Progenitor cell of endocrine pancreas (in vitro differentiated cells): ENCODE measurements at places on chromosomes 16 and 17. TPM values are rescaled to one million over a fixed set of nuclear protein-coding genes. Genes with fewer than 3 reads are reported as not detected.

Gene CCL4
- not detected in 2 replicates for total RNA-seq

DNA sequence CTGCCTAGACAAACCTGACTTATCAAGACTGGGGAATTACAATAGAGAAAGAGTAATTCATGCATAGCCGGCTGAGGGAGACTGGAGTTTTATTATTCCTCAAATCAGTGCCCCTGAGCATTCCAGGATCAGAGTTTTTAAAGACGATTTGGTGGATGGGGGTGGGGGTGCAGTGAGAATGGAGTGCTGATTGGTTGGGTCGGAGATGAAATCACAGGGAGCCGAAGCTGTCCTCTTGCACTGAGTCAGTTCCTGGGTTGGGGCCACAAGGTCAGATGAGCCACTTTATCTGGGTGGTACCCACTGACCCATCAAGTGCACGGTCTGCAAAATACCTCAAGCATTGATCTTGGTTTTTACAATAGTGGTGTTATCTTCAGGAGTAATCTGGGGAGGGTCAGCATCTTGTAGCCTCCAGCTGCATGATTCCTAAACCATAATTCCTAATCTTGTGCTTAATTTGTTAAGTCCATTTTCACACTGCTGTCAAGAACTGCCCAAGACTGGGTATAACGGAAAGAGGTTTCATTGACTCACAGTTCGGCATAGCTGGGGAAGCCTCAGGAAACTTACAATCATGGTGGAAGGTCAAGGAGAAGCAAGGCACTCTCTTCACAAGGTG, 69.6 kb downstream of the MARF1 start:
- H3K27ac ChIP-seq, result no peak overlapping the region
- DNase-seq, result no peak
- H3K36me3 ChIP-seq, result no peaks in the 10 kb centered on the region
- peaks cover 11% of the 10 kb centered on the region for H3K4me1 ChIP-seq

DNA sequence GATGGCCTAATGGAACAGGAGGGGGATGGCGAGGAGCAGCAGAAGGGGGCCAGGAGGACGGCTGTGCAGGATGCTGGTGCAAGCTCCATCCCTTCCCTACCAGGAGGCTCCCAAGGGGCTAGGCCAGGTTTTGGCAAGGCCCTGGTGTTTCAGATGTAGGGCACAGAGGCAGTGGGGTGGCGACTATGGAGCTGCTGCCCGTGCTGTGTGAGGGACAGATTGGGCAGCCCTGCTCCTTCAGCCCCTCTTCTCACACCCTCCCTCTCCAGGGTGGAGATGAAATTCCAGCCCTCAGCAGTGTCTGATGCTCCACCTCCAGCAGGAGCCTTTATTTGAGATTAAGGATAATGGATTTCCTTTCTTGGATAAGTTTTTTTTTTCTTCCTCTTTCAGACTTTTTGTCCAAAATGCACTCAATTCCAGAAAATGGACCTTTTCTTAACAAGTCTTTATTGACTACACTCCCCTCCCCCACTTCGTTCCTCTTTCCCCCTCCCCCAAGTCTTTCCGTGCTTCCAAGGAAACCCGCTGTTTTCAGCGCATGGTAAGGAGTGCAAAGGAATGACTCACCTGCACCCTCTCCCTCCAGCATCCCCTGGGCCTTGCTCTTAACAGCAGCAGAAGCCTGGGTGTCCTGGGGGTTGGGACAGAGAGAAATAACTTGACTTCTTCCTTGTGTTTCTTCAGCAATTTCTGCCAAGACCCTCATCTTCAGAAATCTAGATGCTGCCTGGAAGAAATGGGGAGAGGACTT, 95.2 kb downstream of the CCDC182 start:
- no peak overlapping the region for H3K27ac ChIP-seq
- H3K4me3 ChIP-seq, result no peak overlapping the region
- no peaks in the 10 kb centered on the region for H3K27me3 ChIP-seq
- H3K36me3 ChIP-seq, result peaks cover 4% of the 10 kb centered on the region

DNA sequence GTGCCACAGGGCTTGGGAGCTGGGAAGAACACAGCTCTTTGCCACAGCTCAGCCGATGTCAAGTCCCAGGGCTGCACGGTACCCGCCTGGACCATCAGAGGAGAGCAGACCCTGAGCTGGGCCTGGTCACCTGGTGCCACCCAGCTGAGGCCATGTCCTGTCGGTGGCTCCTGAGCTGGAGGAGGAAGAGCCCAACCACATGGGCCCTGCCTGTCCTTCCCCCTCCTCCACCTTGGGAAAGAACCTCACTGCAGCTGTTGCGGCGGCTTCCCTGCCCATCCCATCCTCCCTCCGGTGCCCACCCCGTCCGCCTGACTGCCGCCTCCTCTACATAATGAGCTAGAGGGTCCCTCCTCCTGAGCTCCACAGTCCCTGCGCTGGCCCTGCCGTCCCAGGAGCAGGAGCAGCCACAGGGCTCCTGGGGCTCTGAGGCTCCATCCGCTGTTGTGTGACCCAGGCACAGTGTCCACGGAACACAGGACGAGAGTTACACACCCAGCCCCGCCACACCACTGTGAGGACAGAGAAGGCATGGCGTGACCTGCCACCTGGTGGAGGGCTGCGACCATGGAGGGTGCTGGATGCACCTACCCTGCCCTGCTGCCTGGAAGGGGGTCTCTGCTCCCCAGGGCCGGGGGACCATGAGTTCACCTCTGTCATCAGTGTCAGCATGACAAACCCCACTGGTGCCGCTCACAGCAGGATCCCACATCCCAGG, 21.4 kb upstream of the CHMP6 start:
- no peak for DNase-seq
- peaks cover 1% of the 10 kb centered on the region for H3K4me1 ChIP-seq
- H3K27me3 ChIP-seq, result peaks cover 12% of the 10 kb centered on the region
- H3K36me3 ChIP-seq, result peaks cover 4% of the 10 kb centered on the region

Gene SCN4A
- 0.10 and 0.55 TPM in 2 replicates for total RNA-seq

Gene CLCN7
- total RNA-seq, result 85.3 and 89.4 TPM in 2 replicates

DNA sequence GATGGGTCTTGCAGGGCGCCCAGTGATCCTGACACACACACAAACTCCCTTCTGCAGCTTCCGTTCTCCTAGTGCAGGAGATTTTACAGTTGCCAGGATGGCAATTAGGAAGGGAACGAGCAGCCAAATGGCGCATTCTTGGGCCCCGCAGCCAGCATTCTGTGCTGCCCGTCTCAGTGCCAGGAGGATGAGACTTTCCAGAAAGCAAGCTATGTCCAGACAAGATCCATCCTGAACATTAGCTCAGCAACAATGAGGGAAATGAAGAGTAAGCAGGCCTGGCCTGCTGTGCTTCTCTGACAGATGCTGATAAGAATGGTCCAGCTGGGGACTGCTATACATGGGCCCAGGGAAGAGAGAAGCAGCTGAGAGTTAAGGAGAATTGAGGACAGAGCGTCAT, 16.5 kb downstream of the SPPL2C start:
- no peaks in the 10 kb centered on the region for H3K36me3 ChIP-seq
- no peak overlapping the region for H3K27ac ChIP-seq
- peaks cover 3% of the 10 kb centered on the region for H3K4me1 ChIP-seq
- no peak overlapping the region for H3K4me3 ChIP-seq

DNA sequence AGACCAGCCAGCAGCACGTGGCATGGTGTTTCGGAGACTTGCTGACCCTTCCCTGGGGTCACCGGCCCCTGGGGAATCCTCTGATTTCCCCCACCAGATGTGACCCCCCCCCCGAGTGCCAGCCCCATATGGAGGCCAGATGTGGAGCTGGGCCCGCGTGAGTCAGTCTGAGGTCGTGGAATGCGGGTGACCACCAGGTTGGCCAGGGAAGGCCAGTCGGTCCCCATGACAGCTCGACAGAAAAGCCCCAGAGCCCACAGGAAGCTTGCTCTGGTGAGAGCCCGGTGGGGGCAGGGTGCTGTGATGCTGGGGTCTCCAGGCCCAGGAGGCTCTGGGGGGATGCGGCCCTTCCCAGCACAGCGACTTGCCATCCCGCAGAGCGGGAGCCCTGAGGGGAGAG, 209.0 kb downstream of the NTN1 start:
- no peaks in the 10 kb centered on the region for H3K4me1 ChIP-seq
- H3K27ac ChIP-seq, result no peak overlapping the region
- peaks cover 9% of the 10 kb centered on the region for H3K27me3 ChIP-seq
- DNase-seq, result no peak

Gene TBC1D3D
- 0.60 and 1.2 TPM in 2 replicates for total RNA-seq

DNA sequence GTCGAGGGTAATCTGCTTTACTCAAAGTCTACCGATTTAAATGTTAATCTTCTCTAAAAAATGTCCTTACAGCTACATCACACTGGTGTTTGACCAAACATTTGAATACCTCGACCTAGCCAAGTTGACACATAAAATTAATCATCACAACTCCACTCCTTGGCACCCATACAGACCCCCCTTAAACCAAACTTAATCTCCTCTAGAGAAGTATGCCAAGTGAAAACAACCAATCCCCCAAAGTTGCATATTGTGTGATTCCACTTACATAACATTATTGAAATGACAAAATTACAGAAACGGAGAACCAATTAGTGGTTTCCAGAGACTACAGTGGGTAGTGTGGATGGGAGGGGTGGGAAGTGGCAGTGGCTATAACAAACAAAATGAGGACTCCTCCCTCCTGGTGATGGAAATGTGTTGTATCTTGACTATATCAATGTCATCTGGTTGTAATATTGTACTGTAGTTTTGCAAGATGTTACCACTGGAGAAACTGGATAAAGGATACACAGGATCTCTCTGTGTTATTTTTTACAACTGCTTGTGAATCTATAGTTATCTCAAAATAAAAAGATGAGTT, 39.4 kb downstream of the CAPNS2 start:
- H3K27ac ChIP-seq, result no peak overlapping the region
- no peaks in the 10 kb centered on the region for H3K36me3 ChIP-seq
- no peaks in the 10 kb centered on the region for H3K4me1 ChIP-seq
- DNase-seq, result no peak

Gene C16orf54
- 0.17 and 0.38 TPM in 2 replicates for total RNA-seq

GRCh38 chr17:70184770-70185169, 15.4 kb downstream of the KCNJ2 start:
- no peak overlapping the region for H3K27ac ChIP-seq
- H3K36me3 ChIP-seq, result no peaks in the 10 kb centered on the region
- H3K4me3 ChIP-seq, result no peak overlapping the region
- peaks cover 12% of the 10 kb centered on the region for H3K27me3 ChIP-seq

- peaks cover 6% of the 10 kb centered on the region for H3K36me3 ChIP-seq
- no peak overlapping the region for H3K27ac ChIP-seq
- no peak for DNase-seq
- H3K27me3 ChIP-seq, result peaks cover 14% of the 10 kb centered on the region
- H3K4me1 ChIP-seq, result peaks cover 14% of the 10 kb centered on the region
These were observed 700 bp downstream of the TLCD2 start for GRCh38 chr17:1709403-1709951.

GRCh38 chr16:9112166-9112843, 20.9 kb downstream of the HAPSTR1 start:
- peak overlapping the region; percentile 39 for H3K27ac ChIP-seq
- DNase-seq, result no peak
- H3K27me3 ChIP-seq, result no peaks in the 10 kb centered on the region

- H3K27me3 ChIP-seq, result peaks cover 4% of the 10 kb centered on the region
- no peaks in the 10 kb centered on the region for H3K36me3 ChIP-seq
- no peak overlapping the region for H3K4me3 ChIP-seq
- no peak overlapping the region for H3K27ac ChIP-seq
- H3K4me1 ChIP-seq, result peaks cover 17% of the 10 kb centered on the region
These were observed 24.8 kb upstream of the METRNL start for GRCh38 chr17:83054518-83055125.

- H3K4me3 ChIP-seq, result no peak overlapping the region
- H3K36me3 ChIP-seq, result no peaks in the 10 kb centered on the region
- H3K4me1 ChIP-seq, result peaks cover 6% of the 10 kb centered on the region
- no peak overlapping the region for H3K27ac ChIP-seq
- DNase-seq, result no peak
- no peaks in the 10 kb centered on the region for H3K27me3 ChIP-seq
These were observed 45.4 kb downstream of the RAP1GAP2 start for GRCh38 chr17:2841606-2842005.
